ENCODE measurements at places on chromosomes 3 and 15. TPM values are rescaled to one million over a fixed set of nuclear protein-coding genes. Genes with fewer than 3 reads are reported as not detected.
A peak's percentile ranks its signal among the peaks of the same experiment; 100 is the strongest.

- no peak for DNase-seq
Measured at GRCh38 chr3:173066044-173067004, 74.7 kb downstream of the SPATA16 start.

GRCh38 chr3:69671082-69671952, 67.9 kb upstream of the MITF start:
- DNase-seq, result peak; percentile 4

RAD51 gene
- 77.0 TPM for total RNA-seq

TGM5 gene
- 0.11 TPM for total RNA-seq

GRCh38 chr3:10469441-10470119, 35.8 kb downstream of the ATP2B2 start:
- no peak for DNase-seq
